ENCODE measurements at places on chromosomes 11 and 22.

GRCh38 chr11:576811-577610 is 741 bp downstream of the PHRF1 start:
- no peak for DNase-seq

GRCh38 chr11:40388097-40388818 is 1071.2 kb downstream of the LRRC4C start:
- DNase-seq = no peak

GRCh38 chr11:23318670-23319069 is 458.4 kb upstream of the CCDC179 start:
- no peak for DNase-seq

DNA sequence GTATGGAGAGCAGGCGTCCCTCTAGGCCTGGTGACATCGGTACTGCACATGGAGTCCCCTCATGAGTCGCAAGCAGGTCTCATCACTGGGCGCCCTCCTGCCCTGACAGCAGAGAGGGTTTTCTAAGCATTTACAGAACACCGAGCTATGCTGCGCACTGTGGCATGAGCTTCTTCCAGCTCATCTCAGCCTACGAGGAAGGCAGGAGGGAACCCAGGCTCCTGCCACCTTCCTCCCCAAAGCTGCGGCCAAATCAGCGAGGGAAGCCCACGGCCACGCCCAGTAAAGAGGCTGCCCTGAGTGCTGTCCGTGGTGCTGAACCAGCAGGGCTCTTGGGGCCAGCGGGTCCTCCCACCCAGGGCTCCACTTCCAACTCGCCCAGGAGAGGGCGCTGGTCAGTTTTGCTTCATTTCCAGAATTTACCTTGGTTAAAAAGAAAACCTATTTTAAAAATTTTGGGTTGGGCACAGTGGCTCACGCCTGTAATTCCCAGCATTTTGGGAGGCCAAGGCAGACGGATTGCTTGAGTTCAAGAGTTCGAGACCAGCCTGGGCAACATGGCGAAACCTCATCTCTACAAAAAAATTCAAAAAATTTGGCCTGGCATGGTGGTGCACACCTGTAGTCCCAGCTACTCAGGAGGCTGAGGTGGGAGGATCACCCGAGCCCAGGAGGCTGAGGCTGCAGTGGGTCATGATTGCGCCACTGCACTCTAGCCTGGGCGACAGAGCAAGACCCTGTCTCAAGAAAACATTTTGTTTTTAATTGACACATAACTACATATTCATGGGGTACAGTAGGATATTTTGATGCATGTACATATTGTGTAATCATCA is 34.2 kb downstream of the PHF21B start:
- DNase-seq = no peak

GRCh38 chr11:61183645-61184044 is 19.7 kb upstream of the PGA3 start:
- no peak for DNase-seq

- DNase-seq = no peak
These were observed 9.1 kb downstream of the CARD10 start for GRCh38 chr22:37510091-37510490.

- DNase-seq = no peak
These were observed 45.5 kb downstream of the AP2A2 start for GRCh38 chr11:971092-971690.

- no peak for DNase-seq
These were observed 56.6 kb downstream of the PARVG start for GRCh38 chr22:44237290-44237689.

DNA sequence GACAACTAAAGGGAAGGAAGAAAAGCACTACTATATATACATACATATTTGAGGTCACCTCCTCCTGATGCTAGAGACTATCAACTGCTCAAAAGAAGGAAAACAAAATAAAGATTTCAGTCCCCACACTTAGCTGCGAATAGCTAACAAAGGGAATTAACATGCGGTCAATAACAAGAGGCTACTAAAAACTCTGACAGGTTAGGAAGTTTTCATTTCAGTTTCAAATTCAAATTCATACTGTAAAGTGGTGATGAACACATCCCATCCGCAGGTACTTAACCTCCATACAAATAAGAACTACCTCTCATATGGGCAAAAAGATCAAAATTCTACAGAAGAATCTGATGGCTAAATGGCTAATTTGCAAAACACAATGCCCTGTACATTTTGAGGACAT is 2.6 kb downstream of the NAP1L4 start:
- no peak for DNase-seq

DNA sequence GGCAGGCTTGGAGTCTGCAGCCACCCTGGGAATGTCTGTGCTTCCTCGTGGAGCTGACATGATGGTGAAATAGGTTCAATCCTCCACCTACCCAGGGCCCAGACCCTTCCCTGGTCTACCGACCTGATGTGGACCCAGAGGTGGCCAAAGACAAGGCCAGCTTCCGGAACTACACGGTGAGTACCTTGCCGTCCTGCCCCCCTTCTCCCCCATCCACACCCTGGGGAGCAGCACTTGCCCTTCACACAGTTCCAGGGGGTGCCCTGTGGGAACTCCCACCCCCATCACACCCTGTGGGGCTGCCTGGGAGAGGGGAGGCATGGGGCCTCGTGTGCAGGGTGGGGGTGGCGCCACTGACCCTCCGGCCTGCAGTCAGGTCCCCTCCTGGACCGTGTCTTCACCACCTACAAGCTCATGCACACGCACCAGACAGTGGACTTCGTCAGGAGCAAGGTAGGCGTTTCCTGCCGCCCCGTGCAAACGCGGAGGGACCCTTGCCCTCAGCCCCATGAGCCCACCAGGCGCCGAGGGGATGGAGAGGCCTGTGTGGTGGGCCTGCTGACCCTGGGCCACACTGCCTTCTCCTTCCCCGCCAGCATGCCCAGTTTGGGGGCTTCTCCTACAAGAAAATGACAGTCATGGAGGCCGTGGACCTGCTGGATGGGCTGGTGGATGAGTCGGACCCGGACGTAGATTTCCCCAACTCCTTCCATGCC is 789 bp downstream of the MIOX start:
- DNase-seq = no peak

GRCh38 chr11:66126808-66127555 is 56.9 kb downstream of the PACS1 start:
- DNase-seq = peak; percentile 20

GRCh38 chr11:46800177-46800576 is 45.9 kb downstream of the CKAP5 start:
- no peak for DNase-seq

GRCh38 chr22:33579448-33580093 is 340.7 kb downstream of the LARGE1 start:
- DNase-seq = no peak

DNA sequence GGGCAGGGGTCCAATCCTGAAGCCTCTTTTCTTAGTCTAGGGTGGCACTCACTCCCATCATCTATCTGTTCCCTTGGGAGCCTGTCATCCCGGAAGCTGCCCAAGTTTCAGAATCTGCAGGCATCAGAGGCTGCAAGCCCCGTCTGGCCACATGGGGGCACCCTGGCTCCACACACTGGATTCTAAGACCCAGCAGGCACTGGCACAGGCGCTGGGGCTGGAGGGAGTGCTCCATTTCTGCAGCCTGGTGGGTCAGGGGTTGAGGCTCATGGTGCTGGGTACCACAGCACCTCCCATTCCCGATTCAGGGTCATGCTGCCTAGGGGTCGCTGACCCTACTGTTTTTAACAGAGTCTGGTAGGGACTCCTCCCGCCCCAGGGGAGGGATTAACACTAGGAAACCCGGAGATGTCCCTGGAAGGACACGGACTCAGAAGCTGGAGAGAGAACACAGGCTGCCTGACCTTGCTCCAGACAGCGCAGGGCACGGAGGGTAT is 243.9 kb upstream of the SYN3 start:
- DNase-seq = peak; percentile 4

- no peak for DNase-seq
These were observed 28.9 kb downstream of the DEUP1 start for GRCh38 chr11:93359396-93359795.

DNA sequence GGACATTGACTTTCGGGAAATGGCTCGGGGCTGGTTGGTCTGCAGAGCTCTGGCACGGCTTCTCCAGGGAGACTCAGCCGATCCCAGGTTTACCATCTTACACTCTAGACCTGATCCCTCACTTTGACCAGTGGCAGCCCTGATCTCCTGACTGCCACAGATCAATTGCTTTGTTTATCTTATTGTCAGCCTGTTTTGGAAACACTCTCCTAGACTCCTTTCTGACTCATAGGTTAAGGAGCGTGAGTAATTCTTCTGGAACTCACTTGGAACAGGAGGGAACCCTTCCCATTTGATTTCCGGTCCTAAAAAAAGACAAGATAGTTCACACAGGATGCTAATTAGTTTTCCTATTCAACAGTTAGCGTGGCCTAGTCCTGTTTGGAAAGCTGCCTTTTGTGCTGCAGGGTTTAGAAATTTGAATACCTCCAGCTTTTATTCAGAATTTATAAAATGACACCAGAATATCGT is 16.0 kb upstream of the BMAL1 start:
- no peak for DNase-seq

DNA sequence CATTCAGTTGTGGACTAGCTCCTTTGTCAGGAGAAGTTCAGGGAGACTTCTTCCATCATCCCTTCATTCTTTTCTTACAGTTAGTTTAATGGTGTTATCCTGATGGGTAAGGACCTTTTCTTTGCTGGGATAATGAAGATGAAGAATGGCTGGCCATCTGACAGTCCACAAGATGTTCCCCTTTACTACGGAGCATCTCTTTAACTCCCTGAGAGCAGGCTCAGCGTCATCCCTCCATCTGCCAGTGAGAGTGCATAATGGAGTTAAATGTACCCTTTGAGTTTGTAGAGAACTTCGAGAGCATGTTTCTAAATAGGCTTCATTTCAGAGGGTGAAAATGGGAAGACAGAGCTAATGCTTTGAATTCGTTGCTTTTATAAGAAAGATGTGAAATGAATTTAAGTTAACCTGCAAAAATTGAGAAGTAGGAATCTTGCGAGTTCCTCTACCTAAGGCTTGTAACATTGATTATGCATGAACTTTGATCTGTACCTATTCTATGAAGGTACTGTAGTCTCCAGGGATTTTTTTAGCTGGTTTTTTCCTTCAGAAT is 1.7 kb downstream of the EP300 start:
- no peak for DNase-seq

- no peak for DNase-seq
These were observed 28.6 kb downstream of the PTPRJ start for GRCh38 chr11:48008951-48009270.

DNA sequence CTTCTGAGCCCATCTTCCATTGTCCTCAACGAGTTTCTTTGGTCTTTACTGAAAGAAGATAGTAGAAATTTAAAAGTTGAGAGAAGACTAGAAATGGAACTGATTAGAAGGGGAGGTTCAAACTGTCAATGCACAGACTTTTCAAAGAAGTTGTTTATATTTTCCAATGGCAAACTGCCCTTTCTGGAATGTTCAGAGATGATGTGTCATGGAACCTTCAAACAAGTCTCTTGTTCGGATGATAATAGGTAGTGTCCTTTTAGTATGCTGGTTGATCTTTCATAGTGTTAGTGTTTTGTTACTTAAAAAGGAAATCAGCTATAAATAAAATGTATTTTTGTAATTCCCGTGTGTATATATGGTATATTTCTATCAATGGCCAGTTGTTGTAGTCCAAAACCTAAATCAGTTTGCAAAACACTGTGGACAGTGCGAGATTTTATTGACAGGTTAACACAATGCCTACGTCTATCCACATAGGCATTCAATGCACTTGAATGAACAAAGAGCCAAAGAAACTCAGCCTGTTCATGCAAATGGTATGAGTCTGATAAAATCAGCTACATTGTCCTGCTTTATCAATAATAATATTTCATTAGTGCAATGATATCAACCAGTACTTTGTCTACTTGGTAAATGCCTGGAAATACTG is 30.9 kb downstream of the C11orf91 start:
- no peak for DNase-seq

DNA sequence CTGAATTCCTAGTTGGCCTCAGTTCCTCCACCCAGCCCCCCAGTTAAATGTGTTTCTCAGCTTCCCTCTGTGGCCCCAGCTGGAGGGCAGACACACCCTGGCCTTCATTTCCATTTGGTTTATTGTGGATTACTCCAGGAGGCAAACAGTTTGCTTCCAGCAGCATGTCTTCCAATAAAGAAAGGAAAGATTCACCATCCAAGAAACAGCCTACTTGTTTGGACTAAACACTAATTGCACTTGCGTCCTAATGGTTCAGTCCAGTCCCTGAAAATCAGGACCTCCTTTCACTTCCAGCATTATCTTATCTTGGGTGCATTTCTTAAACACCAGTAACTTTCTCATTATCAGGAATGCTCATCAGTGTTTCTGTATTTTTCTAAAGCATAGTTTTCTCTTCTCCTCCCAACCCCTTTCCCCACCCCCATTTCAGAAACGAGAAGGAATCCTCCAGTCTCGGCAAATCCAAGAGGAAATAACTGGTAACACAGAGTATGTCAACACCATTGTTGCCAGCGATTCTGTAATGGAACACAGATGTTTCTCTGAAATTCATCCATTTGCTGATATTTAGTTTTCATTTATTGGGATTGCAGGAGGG is 130.9 kb downstream of the PARVA start:
- no peak for DNase-seq

DNA sequence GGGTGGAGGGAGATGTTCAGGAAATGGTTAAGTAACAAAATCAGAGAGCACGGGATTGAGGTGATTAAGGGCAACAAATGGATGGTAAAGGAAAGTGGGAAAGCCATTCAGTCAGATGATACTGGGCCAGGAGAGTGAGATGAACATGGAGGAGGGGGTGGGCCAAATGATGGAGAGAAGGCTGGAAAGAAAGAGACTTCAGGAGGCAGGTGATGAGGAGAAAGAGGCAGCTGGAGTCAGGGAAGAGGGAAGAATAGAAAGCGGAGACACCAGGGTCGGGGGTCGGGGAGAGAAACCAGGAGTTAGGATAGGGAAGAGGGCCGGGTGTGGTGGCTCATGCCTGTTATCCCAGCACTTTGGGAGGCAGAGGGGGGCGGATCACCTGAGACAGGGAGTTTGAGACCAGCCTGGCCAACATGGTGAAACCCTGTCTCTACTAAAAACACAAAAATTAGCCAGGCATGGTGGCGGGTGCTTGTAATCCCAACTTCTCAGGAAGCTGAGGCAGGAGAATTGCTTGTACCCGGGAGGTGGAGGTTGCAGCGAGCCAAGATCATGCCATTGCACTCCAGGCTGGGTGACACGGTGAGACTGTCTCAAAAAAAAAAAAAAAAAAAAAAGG is 4.7 kb upstream of the KDM2A start:
- DNase-seq = no peak
